ENCODE measurements at places on chromosomes 7 and 10.
A peak's percentile ranks its signal among the peaks of the same experiment; 100 is the strongest.

GRCh38 chr10:132904814-132905649, 37.3 kb downstream of the CFAP46 start:
- DNase-seq = no peak

GRCh38 chr7:3028071-3028757, 15.5 kb downstream of the CARD11 start:
- peak; percentile 17 for DNase-seq

DNA sequence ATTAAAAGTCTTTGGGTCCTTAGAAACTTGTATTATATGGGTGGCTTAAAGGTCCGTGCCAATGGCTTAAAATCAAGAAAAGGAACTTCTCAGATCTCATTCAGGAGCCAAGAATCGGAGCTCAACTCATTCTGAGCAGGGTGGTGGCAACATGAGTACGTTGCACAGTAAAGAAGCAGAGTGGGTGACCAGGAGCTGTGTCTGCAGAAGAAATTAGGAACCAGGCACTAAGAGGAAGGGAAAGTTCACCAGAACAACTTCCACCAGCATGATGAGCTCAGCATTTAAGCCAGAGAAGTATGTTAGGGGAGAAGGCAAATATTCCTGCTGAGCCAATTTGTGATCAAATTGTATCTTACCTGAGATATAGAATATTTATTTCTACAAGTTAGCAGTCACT, 236.0 kb upstream of the NRP1 start:
- no peak for DNase-seq

GRCh38 chr10:76055466-76055865, 624.0 kb downstream of the LRMDA start:
- DNase-seq = no peak

All from GOT3 (cell line).